ENCODE measurements at places on chromosomes 4 and X.

GRCh38 chr4:72109959-72110497, 78.2 kb downstream of the NPFFR2 start:
- DNase-seq: no peak

- no peak for DNase-seq
Observed at GRCh38 chr4:185711726-185712125, 100.3 kb downstream of the SORBS2 start.

DNA sequence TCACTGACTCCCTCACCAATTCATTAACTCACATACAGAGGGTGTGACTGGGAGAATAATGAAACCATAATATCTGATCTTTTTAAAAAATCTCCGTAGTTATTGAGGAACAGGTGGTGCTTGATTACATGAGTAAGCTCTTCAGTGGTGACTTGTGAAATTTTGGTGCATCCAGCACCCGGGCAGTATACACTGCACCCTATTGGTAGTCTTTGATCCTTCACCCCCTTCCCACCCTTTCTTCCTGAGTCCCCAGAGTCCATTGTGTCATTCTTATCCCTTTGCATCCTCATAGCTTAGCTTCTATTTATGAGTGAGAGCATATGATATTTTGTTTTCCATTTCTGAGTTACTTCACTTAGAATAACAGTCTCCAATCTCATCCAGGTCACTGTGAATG, 1143.8 kb downstream of the PCDH19 start:
- DNase-seq: no peak

DNA sequence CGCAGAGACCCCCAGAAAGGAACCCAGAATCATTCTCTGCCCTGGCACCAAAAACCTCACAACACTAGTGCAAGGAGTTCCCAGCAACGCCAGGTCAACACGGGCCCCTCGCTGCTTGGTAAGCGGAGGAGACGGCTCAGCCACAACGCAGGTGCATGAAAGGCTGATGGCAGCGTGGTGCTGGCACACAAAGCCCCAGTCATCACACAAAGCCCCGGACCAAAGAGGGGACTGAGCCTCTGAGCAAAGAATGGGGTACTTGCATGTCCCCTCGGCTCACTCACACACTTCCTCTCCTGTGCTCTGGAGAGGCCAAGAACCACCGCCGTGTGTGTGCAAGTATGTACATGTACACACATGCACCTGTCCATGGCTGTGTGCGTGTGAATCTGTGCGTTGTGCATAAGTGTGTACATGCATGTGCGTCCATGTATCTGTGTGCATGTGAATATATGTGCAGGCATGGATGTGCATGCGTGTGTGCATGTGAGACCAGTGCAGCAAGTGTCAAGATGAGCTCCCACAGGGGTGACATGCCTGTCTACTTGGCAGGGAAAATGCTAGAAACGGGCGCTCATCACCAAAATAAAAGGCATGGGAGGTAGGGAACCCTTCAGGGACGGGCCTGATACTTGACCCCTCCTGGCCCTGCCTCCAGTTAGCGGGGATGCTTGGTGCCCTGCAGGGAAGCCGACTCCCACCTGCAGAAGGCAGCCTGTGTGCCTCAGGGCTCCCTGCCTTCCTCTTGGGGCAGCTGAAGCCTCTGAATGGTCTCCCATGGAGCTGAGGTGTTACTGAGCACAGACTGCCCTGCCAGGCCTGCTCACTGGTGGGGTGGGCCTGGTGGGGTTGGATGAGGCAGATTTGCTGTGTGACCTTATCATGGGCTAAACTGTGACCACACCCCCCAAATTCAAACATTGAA, 60.4 kb downstream of the ZFYVE28 start:
- no peak for DNase-seq

- DNase-seq: peak; percentile 69
Observed at GRCh38 chrX:130091980-130092522, 18.2 kb downstream of the ELF4 start.

- no peak for DNase-seq
Observed at GRCh38 chr4:58453956-58454355, 1343.8 kb upstream of the IGFBP7 start.

DNA sequence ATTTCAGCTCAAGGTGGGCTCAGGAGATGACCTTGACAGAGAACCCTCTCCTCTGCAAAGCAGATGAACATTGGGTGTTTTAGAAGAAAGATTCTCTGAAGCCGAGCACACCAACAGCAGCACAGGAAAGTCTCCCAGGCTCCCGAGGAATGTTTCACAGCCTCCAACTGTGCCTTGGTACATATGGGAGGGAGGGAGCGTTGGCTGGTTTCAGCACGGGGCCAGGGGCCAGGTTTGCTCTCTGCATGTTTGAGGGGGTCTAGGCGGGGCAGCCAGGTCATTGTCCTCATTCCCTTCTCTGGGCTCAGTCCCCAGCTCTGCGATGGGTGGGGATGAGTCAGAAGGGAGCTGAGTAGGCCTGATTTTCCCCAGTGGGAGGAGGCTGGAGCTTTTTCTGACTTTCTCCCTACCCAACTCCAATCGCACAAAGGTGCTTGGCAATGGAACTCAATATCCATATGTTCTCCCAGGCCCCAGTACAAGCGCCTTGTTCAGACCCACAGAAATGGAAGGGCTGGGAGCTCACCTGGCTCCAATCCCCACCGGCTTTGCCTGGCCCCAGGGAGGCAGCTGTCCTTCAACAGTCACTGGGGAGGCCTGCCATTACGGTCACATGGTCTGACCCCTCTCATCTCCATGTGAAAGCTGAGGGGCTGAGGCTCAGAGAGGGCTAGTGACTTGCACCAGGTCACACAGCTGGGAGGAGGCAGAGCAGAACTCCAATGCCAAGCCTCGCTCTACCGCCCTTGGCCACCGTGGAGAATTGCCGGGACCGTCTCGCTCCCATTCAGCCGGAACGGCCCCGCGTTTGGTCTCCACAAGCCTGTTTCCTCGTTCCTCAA, 108.4 kb upstream of the AFAP1 start:
- no peak for DNase-seq

- no peak for DNase-seq
Observed at GRCh38 chr4:79584902-79585301, 176.9 kb upstream of the GK2 start.

- DNase-seq: no peak
Observed at GRCh38 chrX:73508861-73509260, 54.1 kb upstream of the CHIC1 start.

DNA sequence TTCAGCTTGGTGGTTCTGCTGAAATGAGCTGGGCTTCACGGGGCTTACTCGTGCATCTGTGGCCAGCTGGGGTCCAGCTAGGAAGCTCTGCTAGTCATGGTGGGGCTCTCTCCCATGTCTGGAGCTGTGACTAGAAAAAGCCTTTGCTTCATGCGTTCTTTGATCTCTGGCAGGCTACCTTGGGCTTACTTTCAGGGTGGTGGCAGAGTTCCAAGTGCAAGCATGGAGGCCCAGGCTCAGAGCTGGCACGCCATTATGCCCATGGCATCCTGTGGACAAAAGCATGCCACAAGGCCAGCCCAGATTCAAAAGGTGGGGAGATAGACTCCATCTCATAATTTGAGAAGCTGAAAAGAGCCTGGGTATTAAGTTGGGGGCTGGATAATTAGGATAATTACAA, 55.4 kb upstream of the GBA3 start:
- DNase-seq: no peak

GRCh38 chrX:119427024-119427794, 28.1 kb downstream of the SLC25A43 start:
- no peak for DNase-seq

DNA sequence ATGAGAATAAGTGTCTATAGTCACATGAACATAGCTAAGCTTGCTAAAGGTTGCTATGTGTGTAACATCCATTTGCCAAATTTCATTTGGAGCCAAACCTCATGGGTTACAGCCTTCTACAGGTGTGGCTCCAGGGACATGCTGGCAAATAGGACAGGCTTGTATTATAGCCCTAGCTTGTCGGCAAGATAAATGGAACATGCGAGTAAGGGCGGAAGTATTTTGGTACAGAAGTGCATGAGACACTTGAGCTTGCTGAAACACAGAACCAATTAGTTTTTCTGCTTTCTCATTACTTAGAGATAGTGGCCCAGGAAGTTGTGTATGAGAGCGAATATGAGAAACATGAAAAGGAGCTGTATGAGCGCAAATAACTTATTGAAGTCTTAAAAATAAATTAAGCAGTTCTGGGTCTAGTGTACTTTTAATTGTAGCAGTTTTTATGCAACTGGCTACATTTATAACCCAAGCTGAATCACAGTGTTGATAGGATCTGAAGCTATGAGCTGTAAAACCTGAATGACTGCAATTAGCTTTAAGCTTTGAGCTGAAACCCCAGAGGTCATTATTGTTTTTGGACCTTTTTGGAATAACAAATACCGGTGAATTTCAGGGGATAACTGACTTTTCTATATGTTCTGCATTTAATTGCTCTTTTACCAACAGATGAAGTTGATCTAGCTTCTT, 64.6 kb downstream of the KDM5C start:
- no peak for DNase-seq

DNA sequence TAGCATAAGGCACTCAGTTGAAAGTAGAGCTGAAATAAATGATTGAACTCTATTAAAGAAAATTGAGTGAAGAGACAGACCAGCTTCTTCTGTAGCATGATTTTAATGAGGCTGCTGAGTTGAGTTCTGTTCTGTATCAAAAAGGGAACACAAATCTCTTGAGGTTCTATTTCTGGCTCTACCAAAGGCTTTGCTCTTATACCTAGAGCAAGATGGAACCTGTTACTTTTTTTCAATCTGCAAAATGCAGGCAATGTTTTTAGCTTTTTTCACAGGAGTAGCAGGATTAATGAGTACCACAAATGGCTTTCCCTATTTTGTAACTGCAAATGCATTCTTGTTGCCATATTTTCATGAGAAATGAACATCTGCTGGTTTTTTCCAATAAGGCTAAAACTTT, 4.2 kb upstream of the ERVMER34-1 start:
- DNase-seq: no peak

GRCh38 chr4:55617587-55618197, 18.4 kb downstream of the NMU start:
- DNase-seq: no peak

- no peak for DNase-seq
Observed at GRCh38 chr4:2372488-2373030, 45.9 kb downstream of the ZFYVE28 start.

DNA sequence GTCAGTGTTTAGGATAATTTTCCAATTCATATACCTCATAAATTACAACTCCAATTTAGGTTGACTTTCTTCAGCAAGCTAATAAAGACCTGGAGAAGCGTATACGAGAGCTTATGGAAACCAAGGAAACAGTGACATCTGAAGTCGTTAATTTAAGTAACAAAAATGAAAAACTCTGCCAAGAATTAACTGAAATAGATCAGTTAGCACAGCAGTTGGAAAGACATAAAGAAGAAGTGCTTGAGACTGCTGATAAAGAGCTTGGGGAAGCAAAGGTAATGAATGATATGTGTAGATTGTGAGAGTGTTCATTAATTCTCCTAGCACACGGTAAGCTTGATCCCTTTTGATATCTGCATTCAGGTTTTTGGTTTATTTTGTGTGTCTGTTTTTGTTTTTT, 16.8 kb downstream of the CEP135 start:
- DNase-seq: no peak

GRCh38 chr4:4848540-4848939, 10.9 kb upstream of the MSX1 start:
- DNase-seq: no peak

DNA sequence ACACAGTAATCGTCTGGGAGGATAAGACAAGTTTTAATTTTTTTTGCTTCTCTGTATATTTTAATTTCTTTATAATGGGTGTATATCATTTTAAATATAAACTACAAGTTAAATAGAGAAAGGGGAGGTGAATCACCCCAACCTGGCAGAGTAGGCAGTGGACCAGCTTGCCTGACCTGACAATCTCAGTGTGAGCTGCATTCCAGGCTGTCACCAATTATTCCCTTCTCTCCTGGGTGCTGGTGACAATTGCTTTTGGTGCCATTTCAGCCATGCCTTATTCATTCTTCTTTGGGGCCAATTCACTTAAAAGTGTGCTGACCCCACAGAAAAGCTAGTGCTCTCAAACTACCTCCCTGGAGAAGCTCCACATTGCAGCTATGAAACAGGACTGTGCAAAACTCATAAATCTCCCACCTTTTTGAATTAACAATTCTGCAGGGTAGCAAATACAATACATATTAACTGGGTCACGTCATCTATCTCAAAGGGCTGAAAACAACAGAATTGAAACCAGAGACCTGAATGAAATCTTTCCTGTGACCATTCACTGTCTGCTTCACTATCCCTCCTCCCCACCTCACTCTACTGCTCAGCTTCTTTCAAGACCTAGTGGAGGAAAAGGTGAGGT, 359.0 kb downstream of the HS3ST1 start:
- DNase-seq: no peak

GRCh38 chr4:152467101-152467500, 68.8 kb downstream of the FBXW7 start:
- no peak for DNase-seq

DNA sequence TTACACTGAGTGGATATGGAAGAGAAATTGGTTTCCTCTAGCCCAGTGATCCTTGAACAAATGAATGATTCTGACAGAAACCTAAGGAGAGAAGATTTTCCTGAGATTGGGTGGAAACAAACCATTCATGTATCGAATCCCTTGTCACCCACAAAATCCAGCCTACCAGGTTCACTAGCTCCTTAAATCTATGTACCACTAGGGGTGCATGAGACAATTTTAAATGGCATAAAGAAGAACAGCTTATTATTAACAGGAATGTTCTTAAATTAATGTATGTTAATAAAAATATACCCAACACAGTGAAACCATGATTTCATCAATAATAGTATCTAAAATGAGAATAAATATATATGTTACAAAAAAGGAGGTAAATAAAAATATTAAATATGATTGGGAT, 118.4 kb upstream of the LNX1 start:
- no peak for DNase-seq

DNA sequence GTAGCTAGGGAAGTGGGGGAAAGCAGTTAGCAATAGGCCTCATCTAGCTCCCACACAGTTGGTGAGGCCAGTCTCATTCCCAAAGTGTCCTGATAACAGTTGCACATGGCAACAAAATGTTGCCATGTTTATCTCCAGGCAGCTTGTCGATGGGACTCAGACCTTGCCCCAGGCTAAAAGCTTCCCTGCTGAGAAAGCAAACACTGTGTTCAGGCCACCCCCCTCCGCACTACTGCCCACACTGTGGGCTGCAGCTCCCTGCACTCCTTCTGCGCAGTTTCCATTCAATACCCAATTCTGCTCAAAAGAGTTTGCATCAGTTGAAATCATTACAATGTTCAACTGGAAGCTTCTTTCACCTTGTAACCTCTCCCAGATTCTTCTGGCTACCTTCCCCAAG, 287.8 kb upstream of the GK2 start:
- no peak for DNase-seq

DNA sequence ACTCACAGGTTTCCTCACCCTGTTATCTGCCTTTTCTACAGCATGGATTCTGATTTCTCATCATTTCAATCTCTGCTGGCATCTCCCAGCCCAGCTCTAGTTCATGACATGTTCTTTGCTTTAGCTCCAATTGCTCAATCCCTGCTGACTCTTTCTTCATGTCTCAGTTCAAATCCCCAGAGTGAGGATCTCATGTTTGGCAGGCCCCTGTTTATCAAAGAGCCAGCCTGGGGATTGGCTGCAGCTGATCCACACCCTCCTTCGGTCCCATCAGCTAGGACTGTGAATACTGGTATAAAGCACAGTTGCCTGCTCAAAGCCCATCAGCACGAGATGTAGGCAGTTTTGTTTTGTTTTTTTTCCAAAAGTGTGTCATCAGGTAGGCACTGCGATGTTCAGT, 14.4 kb upstream of the CC2D2A start:
- DNase-seq: no peak

Data from stimulated activated CD4-positive, alpha-beta T cell treated with anti-CD3 and anti-CD28 coated beads, Interleukin-15, amount 100 ng/mL, for 1 hour (primary cell).